CD4-positive, alpha-beta T cell treated with Interleukin-12 subunit alpha and Interleukin-12 subunit beta, for 1 hour (primary cell): ENCODE measurements at places on chromosomes 13 and 19.

- no peak for DNase-seq
Measured at GRCh38 chr13:94286581-94286980, 192.9 kb downstream of the DCT start.

DNA sequence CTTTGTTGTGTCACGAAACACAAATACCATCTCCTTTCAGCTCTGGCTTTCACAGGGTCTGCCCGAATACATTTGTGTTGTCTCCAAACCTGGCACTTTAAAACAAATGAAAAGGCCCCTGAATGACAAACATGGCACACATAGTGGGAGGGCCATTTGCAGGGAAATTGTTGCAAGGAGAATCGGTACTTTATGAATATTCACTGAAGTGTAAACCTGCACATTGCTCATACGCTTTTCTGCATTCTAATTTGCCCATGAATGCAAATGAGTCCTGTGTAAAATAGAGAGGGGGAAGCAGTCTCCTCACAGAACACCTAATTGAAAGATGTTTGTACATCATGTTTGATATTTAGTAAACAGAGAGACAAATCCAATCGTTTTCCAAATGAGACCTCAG, 82.7 kb upstream of the PCDH8 start:
- DNase-seq: no peak

DNA sequence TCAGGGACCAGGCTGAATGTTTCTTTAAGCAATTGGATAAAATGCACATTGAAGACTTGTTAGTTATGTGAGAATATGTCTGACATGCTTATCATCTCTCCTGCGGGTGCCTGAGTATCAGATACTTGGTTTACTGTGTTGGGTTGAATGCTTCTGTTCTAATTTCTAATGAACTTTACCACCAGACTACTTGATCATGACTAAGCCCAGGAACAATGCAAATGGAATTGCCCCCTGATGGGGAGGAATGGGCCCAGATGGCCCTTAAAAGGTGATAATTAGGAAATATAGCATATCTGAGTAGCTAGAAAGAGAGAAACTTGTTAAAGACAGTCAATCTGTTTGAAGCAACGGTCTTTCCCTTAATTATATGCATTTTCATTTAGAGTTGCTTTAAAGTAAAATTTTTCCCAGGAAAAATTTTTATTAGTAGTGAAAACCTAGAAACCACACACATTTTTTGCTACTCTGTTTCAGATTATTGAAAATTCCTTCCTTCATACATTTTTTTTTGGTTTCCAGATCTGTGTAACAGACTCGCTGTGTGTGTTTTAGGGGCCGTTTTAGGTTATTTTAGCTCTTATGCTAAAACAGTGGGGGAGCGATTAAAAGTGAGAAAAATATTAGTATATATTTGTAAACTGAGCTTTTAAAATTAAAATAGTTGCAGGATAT, 186.6 kb downstream of the TM9SF2 start:
- DNase-seq: no peak

- no peak for DNase-seq
Measured at GRCh38 chr19:782185-782877, 14.9 kb upstream of the PTBP1 start.

DNA sequence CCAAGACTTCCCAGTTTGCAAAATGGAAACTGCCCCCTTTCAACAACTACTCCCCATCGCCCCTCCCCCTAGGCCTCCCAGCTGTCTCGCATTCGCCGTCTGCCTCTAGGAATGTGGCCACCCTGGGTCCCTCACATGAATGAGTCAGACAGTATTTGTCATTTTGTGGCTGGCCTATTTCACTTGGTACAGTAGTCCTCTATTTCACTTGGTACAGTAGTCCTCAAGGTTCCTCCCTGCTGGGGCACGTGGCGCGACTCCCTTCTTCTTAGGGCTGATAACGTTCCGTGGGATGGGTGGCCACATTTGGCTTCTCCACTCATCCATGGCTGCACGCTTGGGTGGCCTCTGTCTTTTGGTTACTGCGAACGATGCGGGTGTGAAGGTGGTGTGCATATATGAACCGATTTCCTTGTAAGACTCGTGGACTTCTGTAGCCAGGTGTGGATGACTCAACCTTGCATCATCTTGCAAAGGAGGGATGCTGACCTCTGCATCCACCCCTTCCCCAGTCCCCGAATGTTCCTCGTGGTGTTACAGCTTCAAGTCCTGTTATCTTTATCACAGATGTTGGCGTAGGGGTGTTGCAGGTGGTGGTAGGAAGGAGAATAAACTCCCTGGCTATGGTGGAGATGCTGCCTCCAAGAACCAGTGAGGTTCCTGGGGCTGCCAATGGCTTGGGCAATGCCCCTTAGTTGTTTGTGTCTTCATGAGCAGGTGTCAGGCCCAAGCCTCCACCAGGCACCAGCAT, 112.1 kb upstream of the SOX1 start:
- DNase-seq: no peak

- DNase-seq: no peak
Measured at GRCh38 chr19:29983568-29983967, 41.5 kb downstream of the URI1 start.

DNA sequence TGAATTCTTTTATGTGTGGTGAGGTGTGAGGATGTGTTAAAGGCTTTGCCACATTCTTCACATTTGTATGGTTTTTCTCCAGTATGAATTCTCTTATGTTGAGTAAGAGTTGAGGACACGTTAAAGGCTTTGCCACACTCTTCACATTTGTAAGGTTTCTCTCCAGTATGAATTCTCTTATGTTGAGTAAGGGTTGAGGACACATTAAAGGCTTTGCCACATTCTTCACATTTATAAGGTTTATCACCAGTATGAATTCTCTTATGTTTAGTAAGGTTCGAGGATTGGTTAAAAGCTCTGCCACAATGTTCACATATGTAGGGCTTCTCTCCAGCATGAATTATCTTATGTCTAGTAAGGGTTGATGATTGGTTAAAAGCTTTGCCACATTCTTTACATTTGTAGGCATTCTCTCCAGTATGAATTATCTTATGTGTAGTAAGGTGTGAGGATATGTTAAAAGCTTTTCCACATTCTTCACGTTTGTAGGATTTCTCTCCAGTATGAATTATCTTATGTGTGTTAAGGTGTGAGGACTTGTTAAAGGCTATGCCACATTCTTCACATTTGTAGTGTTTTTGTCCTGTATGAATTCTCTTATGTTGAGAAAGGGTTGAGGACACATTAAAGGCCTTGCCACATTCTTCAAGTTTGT, 27.1 kb downstream of the ZNF724 start:
- DNase-seq: no peak

DNA sequence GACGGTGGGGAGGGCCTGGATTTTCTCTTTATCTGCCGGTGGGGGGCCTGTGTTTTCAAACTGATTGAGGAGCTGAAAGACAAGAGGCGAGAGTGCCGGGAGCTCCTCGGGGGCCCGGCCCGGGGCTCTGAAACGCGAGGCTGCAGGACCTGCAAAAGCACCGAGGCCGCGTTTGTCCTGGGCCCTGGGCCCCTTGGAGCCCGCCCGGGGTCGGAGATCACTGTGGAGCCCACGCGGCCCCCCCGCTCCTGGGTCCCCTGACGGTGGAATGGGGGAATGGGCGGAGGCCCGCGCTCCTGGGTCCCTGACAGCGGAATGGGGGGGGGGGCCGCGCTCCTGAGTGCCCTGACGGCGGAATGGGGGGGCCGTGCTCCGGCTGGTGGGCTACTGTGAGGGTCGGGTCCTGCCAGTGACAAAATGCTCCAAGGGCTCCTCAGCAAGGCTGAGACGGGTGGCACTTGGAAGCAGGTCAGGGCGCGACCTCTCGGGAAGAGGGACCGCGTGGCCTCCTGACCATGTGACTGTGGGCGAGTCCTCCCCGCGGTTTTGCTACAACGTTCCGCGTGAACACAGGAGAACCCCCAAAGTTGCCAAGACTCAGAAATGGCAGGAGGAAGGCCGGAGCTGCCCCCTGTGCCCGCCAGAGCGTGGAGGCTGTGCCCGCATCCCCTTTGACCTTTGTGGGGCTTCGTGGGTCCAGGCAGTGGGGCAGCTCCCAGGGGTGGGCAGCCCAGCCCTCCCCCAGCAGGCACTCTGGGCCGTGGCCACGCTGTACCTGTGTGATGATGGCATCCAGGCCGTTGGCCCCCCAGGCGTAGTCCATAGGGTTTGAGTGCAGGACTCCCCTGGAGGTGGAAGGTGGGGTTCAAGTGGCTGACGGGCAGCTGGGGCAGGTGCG, 9.5 kb downstream of the FGF22 start:
- DNase-seq: no peak

DNA sequence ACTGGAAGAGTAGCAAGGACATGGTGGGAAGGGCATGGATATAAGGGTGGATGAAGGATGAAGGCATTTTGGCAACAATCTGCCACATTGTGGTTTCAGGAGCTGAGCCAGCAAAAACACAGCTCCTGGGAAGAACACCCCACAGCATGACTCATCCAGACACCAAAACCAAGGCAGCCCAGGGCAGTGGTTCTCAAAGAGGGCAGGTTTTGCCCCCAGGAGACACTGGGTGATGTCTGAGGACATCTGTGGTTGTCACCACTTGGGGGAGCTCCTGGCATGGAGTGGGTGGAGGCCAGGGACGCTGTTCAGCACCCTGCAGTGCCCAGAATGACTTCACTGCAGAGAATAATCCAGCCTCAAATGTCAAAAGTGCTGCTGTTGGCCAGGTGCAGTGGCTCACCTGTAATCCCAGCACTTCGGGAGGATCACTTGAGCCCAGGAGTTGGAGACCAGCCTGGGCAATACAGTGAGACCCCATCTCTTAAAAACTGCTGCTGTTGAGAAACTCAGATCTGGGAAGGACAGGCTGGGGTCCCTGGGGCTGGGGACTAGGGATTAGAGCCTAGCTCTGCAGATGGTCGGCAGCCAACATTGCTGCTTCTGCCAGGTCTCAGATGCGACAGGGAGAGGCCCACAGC, 16.1 kb downstream of the ZFR2 start:
- DNase-seq: peak; percentile 52

GRCh38 chr19:27962264-27962663, 1250.7 kb downstream of the UQCRFS1 start:
- DNase-seq: no peak

GRCh38 chr19:14395710-14396336, 14.6 kb downstream of the ADGRE5 start:
- no peak for DNase-seq

GRCh38 chr19:34225659-34226015, 28.7 kb upstream of the GARRE1 start:
- no peak for DNase-seq

DNA sequence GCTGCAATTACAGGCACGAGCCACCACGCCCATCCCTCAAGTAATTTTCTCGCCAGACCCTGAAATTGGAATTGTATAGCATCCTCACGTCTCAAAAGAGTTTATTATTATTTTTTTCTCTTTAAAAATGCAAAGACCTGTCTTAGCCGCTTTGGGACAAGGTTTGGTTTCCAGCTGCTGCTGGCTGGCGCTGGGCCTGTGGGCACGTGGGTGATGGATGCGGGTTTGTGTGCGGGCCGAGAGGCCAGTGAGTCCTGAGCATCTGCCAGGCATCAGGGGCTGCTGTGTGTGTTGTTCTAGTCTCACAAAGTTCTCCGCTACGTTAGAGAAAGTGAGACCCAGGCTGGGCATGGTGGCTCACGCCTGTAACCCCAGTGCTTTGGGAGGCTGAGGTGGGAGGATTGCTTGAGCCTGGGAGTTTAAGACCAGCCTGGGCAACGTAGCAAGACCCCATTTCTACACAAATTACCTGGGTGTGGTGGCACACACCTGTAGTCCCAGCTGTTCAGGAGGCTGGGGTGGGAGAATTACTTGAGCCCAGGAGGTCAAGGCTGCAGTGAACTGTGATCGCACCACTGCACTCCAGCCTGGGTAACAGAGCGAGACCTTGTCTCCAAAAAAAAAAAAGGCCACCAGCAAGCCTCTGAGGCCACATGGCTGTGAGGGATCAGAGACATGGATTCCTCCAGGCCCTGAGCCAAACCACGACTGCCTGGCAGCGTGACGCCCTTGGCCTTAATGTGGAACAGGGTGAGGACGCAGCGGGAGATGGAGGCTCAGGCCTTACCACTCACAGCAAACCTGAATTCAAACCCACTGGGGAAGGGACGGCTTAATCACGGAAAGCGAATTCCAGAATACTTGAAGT, 4.7 kb upstream of the TMPRSS9 start:
- no peak for DNase-seq

DNA sequence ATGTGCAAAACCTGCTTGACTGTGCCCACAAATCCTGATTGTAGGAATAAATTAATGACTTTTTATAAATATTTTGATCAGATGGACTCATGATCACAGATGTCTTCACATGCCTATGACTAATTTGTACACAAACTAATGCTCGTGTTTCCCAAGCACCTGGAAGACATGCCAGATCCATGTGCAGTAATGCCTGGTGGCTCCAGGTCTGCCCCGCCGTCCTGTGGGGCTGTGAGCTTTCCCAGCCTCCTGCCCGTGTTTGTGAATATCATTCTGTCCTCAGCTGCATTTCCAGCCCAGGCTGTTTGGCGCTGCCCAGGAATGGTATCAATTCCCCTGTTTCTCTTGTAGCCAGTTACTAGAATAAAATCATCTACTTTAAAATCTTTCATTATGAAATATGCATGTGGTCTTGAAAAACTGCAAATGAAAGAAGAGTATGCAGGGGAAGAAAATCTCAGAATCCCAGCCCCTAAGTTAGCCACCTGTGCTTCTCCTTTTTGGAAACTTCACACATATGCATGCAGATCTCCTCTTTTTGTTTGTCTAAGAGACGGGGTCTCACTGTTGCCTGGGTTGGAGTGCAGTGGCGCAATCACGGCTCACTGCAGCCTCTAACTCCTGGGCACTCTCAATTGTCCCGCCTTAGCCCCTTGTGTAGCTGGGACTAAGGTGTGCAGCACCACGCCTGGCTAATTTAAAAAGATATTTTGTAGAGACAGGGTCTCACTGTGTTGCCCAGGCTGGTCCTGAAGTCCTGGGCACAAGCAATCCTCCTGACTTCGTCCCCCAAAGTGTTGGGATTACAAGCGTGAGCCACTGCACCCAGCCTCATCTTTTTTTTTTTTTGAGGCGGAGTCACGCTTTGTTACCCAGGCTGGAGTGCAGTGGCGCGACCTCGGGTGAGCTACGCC, 6.2 kb downstream of the RPL28 start:
- DNase-seq: no peak

GRCh38 chr13:98372876-98373275, 195.8 kb upstream of the RNF113B start:
- DNase-seq: no peak

GRCh38 chr13:42066542-42066941, 18.1 kb downstream of the DGKH start:
- DNase-seq: no peak

DNA sequence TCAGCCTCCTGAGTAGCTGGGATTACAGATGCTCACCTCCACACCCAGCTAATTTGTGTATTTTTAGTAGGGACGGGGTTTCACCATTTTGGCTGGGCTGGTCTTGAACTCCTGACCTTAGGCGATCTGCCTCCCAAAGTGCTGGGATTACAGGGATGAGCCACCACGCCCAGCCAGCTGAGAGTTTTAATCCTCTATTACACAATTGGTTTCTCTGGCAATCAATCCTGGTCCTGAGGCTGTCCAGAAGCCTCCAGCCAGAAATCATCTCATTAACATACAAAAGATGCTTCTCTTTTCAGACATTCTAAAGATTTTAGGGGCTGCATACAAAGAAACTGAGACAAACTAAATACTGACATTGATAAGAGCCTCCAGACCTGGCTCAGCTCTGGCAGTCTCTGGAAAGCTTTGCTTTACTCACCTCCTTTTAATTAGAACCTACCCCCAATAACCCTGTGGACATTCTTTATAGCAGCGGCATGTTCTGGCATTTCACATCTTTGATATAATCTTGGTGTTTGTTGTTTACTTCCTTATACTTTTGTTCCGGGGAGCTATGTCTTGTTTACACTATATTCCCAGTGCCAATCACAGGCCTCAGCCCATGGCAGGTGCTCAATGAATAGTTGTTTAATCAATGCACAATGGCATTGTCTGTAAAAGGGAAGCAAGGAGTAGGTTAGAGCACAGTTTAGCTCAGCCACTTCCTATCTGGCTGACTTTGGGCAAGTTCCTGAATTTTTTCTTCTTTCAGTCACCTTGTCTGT, 4.1 kb upstream of the ZNF724 start:
- DNase-seq: no peak
